ENCODE measurements at places on chromosomes 5 and 9.

DNA sequence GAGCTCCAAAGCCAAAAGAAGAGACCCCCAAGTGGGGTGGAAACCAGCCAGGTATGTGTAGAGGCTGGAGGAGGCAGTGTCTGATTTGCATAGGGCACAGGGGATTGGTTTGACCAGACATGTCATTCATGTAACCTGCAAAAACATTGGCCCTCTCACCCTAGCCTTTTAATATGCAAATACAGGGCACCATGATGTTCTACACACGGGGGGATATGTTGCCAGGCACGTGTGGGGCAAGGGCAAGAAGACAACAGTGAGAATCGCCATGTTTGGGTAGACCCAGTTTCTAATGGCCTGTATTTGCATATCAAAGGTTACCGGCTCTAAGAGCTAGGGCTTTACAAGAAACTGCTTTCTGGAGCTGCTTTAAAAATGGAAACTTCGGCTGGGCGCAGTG is 208.9 kb downstream of the GOLPH3 start:
- no peak for DNase-seq

DNA sequence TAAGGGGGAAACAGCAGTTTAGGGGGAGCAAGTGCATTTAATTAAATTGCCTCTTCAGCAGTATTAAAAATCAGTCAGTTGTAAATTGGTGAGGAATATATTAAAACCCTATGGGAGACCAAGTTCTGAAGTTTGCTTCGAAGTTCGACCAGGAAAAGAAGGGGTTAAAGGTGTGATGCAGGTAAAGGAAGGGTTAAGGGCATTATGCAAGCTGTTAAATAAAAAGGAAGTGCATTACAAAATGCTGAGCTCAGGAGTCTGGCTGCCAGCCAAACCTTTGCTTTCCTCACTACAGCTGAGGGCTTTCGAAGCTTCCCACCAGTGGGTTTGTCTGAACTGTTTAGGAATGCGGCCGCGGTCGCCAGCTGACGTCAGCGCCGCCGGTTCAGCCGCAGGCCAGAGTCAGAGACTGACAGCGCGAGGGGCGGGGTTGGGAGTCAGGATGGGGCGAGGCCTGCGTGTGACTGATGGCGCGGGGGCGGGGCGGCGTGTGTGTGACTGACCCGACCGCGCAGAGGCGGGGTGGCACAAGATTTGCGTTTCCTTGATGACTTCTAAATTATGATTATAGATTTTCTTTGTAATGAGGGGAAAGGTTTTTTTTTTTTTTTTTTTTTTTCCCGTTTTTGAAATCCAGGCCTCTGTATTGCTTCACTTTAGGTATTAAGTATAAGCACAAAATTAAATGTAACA is 76.6 kb downstream of the ZSWIM6 start:
- peak; percentile 100 for DNase-seq

- no peak for DNase-seq
Observed at GRCh38 chr5:88824141-88824540, 58.8 kb downstream of the MEF2C start.

GRCh38 chr9:96376891-96377874 is 6.3 kb downstream of the SLC35D2 start:
- no peak for DNase-seq

DNA sequence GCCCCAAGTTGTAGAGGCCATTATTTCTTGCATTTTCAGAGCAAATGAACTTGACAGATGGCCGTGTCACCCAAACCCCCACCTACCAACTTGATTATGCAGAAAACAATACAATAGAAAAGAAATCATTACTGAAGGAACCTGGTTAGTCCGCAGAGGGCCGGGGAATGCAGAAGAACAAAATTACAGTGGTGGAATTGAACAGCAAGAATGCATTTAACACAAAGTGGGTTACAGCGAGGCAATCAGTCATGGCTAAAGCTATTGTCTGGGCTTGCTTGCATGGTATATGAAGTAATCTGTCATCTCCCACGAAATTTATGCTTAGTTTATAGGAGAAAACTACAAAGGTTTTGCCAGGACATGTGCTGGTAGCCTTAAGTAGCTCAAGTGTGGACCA is 238.3 kb upstream of the IRX1 start:
- DNase-seq, result peak; percentile 23

DNA sequence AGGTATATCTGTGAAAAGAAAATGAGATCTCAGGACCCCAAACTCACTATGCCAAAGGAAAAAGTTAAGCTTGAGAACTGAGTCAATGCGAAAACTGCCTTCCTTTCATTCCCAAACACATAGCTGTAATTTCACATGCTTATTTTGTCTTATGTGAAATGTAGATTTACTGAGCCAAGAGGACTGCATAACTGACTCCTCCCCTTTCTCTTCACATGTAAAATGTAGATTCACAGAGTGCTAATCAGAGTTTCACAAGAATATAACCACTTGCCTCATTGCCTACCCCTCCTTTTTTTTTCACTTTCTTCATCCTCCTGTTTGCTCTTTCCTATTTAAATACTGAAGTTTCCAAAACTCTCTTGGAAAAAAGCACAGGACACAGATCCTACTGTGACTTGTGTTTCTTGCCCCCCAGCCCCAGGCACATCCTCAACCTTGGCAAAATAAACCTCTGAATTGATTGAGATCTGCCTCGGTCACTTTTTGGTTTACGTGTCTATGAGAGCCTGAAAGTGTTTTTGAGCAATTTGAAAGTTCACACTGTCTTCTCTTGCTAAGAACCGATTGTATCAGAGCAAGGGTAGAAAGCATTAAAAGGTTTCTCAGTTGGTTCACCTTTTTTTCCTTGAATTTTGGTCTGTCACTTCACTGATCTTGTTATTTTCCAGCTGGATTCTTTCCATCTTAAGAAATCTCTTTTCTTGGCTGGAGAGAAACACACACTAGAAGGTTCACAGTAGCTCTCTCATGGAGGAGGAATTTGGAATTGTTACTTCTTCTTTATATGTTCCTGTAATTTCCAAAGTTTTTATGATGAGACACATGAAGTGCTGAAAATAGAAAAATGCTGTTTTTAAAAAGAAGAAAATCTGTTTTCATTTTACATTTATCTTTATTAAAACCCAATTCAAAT is 44.8 kb upstream of the SNAPC3 start:
- DNase-seq, result no peak

GRCh38 chr5:127586066-127586770 is 62.7 kb upstream of the CTXN3 start:
- no peak for DNase-seq

- no peak for DNase-seq
Observed at GRCh38 chr5:173882632-173883031, 5.5 kb upstream of the CPEB4 start.

- DNase-seq, result no peak
Observed at GRCh38 chr5:116394186-116394867, 180.3 kb downstream of the SEMA6A start.

DNA sequence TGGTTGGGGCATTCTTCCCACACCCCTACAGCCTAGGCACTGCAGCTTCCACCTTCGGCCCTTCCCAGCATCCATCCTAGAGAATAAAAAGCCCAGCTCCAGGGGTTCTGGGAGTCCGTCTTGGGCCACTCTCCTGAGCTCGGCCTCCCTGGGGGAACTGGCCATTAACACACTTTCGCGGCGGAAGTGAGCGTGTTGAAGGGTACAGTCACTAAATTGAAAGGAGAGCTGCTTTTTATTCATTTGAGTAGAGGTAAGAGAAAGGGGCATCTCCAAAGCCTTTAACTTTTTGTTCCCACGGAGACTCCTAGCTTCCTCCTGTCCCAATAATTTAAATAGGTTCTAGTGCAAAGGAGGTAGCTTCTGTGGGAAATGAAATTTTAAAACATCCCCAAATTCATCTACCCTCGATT is 31.0 kb upstream of the NFIB start:
- DNase-seq, result no peak

DNA sequence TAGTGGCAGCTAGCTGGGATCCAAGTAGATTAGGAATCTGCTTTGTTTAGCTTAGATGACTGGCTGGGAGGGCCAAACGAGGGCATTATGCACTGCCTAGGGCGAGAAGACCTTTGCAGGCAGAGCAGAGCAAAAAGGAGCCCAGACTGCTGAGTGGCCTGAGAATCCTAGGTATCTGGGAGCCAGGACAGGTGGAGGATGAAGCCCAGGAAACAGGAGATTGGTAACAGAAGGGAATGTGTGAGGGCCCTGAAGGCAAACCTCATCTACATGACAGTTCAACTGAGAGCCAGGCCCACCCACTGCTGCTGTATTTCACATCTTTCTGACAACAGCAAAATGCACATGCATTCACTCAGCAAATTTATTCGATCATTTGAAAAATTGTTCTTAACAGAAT is 192.3 kb downstream of the DTWD2 start:
- DNase-seq, result no peak

GRCh38 chr5:1063661-1064382 is 48.0 kb downstream of the SLC12A7 start:
- DNase-seq, result no peak

- DNase-seq, result no peak
Observed at GRCh38 chr9:100088202-100088601, 10.6 kb downstream of the ERP44 start.

DNA sequence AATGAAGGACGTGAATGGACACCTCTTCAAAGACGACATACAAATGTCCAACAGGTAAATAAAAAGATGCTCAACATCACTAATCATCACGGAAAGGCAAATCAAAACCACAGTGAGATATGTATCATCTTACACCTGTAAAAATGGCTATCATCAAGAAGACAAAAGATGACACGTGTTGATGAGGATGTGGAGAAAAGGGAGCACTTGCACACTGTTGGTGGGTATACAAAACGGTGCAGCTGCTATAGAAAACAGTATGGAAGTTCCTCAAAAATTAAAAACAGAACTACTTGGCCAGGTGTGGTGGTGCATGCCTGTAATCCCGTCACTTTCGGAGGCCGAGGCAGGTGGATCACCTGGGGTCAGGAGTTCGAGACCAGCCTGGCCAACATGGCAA is 47.9 kb downstream of the STK10 start:
- DNase-seq, result no peak

DNA sequence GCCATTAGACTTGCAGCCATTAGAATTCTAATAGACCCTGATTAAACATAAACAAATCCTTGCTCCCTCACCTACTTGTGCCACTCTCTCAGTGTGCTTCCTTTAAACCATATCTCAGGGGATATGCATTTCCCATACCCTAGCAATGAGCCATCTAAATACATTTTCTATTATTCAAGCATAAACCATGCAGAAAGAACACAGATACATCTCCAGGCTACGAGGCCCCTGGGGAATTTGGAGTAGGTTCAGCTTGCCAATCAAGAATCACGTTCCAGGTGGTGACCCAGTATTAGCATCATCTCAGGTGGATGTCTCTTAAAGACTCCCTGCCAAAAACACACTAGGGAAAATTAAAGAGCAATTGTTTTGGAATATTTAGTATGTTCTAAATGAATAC is 93.0 kb upstream of the CCL21 start:
- DNase-seq, result no peak

DNA sequence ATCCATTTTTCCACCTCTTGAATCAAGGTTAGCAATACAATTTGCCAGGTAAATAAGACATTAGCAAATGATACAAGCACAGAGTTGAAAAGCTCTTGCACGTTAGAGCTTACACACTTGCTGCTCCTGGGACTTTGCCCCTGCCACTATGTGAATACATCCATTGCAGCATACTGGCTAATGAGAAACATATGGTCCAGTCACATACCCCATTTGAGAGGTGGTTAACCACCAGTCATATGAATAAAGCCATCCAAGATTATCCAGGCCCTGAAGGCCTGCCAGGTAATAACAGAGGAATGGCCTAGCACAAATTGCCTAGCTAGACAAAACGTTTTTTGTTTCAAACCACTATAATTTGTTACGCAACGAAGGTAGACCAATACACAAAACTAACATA is 45.8 kb upstream of the FTMT start:
- DNase-seq, result no peak

DNA sequence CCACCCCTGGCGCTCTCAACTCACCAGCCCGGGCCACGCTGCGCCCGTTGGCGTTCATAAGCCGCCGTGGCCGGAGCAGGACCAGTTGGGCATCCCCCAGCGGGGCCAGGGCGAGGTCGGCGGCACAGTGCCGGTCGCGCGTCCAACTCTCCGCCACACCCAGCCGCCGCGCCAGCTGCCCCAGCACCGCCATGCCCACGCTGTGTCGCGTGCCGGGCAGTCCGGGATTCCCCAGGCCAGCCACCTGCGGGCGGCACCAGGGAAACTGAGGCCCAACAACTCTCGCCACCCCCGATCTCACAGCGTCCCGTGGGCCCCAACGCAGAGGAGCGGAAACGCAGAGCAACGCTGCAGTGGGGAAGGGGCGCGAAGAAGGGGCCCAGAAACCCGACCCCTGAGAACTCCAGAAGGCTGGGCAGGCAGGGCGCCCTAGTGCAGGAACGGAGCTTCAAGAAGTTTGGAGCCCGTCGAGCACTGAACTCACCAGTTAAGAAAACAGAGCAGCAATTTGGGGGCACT is 453 bp downstream of the PTRH1 start:
- DNase-seq, result peak; percentile 60

- DNase-seq, result no peak
Observed at GRCh38 chr9:25935188-25935587, 256.9 kb upstream of the TUSC1 start.

GRCh38 chr9:124220946-124221451 is 36.8 kb upstream of the NEK6 start:
- DNase-seq, result no peak

GRCh38 chr5:6043491-6044310 is 334.6 kb downstream of the MED10 start:
- DNase-seq, result no peak

- no peak for DNase-seq
Observed at GRCh38 chr9:9764821-9765220, 848.0 kb downstream of the PTPRD start.

DNA sequence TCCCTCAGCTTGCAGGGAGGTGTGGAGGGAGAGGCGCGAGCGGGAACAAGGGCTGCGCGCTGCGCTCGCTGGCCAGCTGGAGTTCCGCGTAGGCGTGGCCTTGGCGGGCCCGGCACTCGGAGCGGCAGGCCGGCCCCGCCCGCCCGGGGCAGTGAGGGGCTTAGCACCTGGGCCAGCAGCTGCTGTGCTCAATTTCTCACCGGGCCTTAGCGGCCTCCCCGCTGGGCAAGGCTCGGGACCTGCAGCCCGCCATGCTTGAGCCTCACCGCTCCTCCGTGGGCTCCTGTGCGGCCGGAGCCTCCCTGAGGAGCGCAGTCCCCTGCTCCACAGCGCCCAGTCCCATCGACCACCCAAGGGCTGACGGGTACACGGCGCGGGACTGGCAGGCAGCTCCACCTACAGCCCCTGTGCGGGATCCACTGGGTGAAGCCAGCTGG is 1516.4 kb downstream of the EFNA5 start:
- DNase-seq, result no peak

DNA sequence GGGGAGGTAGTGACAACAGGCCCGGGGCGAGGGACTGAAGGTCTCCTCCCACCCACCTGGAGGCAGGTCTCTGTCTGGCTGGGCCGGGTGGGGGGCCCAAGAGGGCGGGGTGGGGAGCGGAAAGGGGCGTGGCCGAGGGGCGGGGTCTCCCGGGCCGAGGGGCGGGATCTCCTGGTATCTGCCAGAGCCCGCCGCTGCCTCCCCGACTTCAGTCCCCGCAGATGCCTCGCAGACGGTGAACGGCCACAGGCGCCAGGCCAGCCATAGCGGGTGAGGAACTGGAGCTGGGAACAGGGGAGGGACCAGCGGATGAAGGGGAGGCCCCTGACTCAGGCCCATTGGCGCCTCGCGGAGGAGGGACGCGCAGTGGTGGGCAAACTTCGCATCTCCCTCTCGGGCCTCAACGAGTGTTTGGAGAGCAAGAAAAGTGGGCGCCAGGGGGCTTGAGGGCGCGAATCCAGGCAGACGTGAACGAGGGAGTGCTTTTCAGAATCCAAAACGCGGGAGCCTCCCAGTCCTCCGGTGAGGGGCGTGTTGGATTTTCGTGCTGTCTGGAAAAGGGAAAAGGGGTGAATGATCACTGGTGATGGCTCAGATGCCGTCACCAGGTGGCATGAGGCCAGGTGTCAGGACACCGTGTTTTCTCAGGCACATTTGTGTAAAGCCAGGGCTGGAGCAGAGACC is at the start of gene ADGRD2:
ADGRD2 (plus strand) TSS at position 211 of the 684 bp plus-strand sequence. CDS start 1,216 bp downstream, outside the sequence.
- DNase-seq, result no peak
